Stimulated activated CD4-positive, alpha-beta T cell treated with anti-CD3 and anti-CD28 coated beads, Interleukin-15, amount 100 ng/mL, for 1 hour (primary cell): ENCODE measurements at places on chromosomes 1 and 21.

DNA sequence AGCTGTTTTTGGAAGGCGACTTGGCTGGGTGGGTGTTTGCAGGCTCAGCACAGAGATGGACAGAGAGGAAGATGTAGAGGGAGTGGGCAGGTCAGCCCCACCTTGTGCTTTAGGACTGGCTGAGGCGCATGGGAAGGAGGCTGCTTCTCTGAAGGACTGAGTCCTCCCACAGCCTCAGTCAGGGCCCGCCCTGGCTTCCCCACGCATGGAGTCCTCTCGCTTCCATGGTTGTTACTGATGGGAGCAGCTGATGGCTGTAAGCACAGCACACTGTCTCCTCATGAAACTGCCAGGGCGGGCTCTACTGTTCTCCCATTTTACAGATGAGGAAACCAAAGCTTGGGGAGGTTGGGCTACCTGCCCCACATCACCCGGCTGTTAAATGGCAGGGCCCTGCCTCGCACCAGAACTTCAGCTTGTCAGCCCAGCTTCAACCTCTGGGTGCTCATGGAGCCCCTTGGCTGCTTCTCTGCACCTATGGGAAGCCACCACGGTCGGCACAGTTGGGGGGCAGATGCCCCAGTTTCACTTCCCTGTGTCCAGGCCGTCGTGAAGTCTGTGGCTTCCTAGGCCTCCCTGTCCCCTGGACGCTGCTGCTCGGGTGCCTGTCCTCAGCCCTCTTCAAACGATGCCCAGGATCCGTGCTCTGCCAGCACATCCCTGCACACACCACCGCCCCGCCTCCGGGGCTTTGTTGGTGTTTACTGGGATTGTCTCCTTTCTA, 2.4 kb downstream of the TMEM201 start:
- no peak for DNase-seq

DNA sequence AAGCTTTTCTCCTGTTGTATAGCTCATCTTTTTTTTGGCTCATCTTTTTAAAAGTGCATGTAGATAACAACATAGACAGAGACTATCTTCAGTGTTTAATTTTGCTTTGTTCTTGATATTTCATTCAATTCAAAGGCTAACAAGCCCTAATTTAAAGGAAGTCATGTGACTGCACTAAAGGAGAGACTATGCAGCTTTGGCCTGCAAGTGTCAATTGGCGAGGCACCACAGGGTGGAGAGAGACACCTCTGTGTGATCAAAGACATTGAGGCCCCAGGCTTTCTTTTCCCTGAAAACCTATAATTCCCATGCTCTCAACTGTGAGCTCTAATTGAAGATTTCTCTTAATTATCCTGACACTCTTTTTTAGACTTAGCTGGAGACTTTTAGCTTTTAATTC, 53.6 kb downstream of the CHODL start:
- no peak for DNase-seq

GRCh38 chr1:43867976-43868740, 65.4 kb upstream of the ARTN start:
- DNase-seq = no peak

DNA sequence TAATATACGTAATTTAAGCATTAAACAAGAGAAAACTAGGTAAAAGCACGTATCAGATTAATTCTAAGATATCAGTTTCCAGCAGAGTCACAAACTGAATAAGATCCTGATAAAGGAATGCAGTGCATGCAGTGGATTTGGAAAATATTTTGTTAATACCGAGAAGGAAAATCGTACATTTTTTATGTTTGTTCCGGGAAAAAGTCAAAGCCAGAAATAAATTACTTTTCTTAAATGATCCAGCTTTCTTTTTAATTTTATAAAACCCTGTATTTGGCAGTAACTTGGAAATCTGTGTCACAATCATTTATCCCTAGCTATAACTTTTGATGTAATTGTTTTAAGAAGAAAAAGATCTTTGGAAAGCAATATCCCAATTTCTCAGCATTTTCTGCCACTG, 955 bp downstream of the PALMD start:
- no peak for DNase-seq

DNA sequence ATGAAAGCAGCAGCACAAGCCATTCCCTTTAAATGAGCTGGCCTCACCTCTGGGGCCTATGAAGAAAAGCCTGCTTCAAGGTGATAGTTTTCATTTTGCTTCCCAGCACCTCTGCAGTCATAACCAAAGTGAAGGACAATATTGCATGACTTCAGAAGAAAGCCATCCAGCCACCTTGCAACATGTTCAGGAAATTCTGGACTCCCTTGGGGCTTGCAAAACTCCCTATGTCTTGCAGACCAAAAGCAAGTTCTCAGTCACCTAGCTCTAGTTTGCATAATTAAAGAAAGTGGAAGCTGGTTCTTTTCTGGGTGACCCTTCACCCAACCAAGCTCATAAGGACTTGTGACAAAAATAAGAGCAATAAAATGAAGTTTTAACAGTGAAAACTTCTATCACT, 87.6 kb downstream of the GFI1 start:
- DNase-seq = no peak

DNA sequence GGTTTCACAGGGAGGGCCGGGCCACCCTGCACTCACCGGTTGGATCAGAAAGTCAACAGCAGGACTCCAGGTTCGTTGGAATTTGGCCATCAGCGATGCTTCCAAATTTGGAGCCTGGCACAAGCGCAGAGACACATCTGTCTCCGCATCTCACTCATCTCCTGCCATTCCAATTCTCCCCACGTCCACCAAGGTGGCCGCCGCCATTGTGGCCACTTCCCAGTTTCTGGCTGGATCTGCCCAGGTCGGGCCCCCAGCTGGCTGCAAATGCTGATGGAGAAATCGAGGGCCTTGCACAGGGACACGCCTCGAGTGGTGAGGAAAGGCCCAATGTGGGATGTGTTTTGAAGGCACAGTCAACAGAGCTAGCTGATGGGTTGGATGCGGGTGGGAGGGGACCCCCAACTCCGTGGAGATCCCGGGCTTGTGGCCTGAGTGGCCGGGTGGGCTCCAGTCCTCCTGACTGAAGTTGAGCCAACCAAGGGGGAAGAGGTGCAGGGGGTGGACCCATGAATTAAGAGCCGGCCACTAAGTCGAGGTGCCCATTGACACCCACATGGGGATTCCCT, 102.7 kb downstream of the CRYAA start:
- DNase-seq = no peak

DNA sequence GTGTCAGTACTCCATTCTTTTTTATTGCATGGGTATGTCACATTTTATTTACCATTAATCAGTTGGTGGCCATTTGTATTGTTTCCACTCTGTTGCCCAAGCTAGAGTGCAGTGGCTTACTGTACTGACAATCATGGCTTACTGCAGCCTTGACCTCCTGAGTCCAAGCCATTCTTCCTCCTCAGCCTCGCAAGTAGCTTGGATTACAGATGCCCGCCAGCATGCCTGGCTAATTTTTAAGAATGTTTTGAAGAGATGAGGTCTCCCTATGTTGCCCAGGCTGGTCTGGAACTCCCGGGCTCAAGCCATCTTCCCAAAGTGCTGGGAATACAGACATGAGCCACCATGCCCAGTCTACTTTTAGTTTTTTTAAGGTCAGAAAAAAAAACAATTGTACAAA, 813 bp upstream of the SFT2D2 start:
- DNase-seq = no peak

GRCh38 chr1:98330224-98330623, 331.3 kb upstream of the SNX7 start:
- DNase-seq = no peak

DNA sequence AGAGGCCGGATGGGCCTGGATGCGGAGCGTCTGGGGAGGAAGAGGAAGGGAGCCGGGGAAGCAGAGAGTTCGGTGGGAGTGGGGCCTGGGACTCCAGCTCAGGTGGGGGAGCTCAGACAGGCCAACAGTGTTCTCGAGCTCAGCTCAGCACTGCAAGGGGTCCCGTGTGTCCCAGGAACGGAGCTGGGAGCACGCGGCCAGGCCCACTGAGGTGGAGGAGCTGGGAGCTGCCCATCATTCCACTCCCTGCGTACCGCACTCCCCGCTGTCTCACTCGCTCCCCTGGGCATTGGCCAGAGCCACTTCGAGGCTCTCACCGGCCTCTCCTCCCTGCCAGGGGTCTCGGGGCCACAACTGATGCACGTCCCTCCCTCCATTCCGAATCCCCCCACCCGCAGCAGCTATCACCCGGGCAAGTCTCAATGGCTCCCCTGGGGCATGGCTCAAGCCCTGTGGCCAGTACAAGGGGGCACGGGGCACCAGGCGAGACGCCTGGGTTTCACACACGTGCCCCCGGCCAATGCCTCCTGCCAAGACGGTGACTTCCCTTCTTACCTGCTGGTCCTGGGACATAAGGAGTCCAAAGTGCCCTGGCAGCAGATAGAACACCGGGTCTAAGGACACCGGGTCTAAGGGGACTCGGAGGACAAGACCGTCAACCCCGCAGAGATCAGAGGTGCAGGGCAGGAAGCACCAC, 30.3 kb upstream of the COL6A2 start:
- DNase-seq = no peak

DNA sequence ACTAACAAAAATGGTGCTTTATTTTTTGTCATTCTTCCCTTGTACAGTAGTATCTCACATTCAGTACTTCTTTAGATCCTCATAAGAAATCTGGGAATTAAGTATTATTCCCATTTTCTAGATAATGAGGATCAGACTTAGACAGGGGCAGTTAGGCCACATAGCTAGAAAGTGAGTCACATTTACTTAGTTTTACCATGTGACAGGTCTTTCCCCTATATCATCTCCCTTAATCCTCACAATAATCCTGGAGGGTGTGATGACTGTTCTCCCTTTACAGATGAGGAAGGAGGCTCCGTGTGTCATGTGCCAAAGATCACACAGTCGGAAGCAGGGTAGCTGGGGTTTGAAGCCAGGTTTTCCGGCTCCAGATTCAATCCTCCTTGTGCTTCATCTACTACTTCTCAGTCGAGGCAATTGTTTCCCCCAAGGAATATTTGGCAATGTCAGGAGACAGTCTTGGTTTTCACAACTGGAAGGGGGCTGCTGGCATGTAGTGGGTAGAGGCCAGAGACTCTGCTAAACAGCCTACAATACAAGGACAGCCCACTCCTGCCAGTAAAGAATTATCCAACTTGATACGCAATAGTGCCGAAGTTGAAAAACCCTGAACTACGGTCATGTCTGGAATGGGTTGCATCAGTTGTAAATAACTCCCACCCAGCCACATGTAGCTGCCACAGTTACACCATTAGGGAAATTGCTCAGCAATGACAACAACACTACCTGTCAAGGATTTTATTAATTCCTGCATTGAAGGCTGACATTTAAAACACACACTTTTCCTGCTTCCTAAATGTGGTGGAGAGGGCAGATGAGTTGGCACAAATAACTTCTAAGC, 54.5 kb downstream of the C8B start:
- no peak for DNase-seq

DNA sequence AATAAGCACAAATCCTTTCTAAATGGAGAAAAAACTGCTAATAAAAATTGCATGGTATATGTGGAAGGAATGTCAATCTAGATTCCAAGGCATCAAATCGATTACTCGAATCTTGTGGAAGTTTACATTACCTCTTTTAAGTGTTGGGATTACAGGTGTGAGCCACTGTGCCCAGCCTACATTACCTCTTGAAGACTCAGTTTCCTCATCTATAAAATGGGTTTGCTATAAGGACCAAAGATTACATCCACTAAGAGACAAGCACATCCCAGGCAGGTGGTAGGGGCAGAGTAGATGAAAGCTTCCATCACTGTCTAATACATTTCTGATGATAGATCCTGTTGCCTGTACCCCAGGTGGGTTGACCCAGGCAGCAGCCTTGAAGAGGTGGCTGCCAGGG, 16.1 kb downstream of the DHCR24 start:
- DNase-seq = no peak

- no peak for DNase-seq
These were observed 480.2 kb upstream of the RUNX1 start for GRCh38 chr21:35529171-35529863.

- DNase-seq = no peak
These were observed 15.1 kb upstream of the DUSP10 start for GRCh38 chr1:221756830-221757551.

DNA sequence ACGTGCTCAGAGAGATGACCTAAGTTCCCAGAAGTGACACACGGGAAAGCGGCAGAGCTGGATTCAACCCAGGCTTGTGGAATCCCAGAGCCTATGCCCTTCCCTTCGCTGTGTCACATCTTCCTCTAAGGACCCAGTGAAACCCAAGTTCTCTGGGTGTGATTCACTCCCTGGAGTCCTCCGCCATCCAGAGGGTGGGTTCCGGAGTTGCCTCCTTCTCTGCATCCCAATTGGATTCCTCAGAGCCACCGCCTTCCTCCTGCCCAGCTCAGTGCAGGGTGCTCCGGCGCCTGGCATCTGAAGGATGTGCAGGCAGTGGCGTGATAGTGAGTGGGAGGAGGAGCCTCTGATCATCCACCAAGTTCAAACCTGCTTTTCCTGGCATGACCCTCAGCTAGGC, 20.7 kb upstream of the RCC2 start:
- no peak for DNase-seq
